GDM1 (cell line): ENCODE measurements at places on chromosomes 3 and 15.

DNA sequence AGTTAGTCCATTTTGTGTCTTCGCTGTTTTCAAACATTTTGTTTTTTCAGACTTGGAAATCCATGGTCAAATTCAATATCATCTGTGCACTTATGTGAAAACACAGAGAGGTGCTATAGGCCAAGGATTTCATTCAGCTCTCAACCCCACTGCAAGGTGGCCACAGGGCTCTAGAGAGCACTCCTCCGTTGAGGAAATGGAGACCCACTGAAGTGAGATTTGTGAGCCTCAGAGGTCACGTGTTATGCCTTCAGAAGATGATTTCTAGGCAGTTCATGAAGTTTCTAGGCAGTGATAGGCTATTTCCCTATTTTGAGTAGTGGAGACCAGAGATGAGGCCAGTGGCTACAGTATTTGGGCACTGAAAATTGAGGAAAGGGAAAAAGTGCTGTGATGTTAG lies 88.2 kb downstream of the UNC13C start:
- DNase-seq: no peak

DNA sequence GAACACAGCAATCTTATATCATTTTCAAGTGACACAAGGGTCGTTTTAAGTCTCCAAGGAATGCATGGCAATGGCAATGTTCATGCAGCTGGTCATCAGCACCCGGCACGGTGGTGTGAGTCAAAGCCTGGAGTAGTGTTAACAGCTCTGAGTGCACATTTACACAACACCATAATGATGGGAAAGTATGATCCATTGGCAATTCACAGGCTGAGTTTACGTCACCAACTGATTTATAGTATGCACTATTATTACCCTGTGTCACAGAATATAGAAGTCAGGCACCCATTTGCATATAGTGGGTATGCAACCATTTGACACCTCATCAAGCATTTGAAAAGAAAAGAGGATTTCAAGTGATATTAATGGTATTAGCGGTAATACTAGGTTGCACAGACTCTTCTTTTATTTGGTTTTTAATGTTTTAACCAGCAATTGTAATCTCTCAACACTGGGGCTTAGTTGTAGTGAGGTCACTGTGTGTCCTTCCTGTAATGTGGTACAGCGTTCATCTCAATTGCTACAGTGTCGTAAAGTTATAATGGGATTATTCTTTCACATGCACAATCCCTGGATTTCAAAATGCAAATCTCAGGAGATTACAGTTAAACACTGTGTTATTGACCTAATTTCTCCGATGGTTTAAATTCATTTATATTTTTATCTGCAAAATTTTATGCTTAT lies 113.8 kb downstream of the C3orf38 start:
- no peak for DNase-seq

- DNase-seq: peak; percentile 13
These were observed 3.0 kb downstream of the HDC start for GRCh38 chr15:50262533-50262932.

GRCh38 chr15:70487387-70487740 lies 276.0 kb downstream of the UACA start:
- no peak for DNase-seq

DNA sequence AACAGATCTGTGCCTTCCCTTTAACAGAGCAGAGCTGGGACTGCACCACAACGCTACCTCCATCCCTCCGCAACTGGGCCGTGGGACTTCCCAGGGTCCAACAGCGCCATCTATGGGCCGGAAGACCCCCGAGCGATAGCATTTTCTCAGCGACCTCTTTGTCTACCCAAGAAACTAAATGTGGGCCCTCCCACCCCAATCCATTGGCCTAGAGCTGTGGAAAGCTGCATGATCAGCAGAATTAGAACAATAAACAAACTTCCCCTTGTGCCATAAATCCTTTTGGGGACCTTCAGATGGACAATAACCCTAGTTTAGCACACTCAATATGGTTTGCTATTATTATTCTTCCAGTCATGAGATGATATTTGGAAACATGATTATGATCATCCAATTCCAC lies 74.8 kb upstream of the NTRK3 start:
- peak; percentile 3 for DNase-seq

DNA sequence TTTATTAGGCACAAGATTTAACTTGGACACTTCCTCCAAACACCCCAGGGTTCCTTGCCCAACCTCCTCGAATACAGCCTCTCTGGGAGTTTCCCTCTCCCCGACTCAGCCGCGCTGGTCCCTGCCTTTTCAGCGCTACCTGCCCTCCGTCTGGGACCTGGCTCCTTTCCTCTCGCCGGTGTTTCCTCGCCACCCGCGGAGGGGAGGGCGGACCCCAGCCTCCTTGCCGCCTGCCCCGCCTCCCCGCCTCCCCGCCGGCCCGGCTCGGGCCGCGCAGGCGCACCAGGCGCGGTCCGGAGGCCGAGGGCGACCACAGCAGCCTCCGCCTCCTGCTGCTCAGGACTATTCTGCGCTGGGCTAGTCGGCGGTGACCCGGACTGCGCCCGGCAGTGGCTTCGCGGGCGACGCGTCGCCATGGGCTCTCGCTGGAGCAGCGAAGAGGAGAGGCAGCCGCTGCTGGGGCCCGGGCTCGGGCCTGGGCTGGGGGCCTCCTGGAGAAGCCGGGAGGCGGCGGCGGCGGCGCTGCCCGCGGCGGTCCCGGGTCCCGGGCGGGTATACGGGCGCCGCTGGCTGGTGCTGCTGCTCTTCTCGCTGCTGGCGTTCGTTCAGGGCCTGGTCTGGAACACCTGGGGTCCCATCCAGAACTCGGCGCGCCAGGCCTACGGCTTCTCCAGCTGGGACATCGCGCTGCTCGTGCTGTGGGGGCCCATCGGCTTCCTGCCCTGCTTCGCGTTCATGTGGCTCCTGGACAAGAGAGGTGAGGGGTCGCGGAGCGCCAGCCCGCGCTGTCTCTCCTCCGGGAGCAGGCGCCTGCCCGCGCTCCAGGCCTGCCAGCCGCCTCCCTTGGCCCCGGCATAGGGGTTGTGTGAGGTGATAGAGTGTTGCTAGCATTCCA lies at the start of gene SLC49A4:
TSS of gene SLC49A4 (plus strand) at position 291 of the 895 bp plus-strand sequence. CDS start at position 415, 124 bp downstream.
- DNase-seq: no peak
